Articular chondrocyte of knee joint (primary cell): ENCODE measurements at places on chromosomes 6 and 20. TPM values are rescaled to one million over a fixed set of nuclear protein-coding genes. Genes with fewer than 3 reads are reported as not detected.

CABLES2 gene
- total RNA-seq = 1.6 and 2.2 TPM in 2 replicates

PLCB1 gene
- total RNA-seq = 15.4 and 41.6 TPM in 2 replicates

PRL gene
- 0.11 TPM in 1 of 2 replicates, not detected in the other for total RNA-seq

ZNF341 gene
- 1.4 and 1.7 TPM in 2 replicates for total RNA-seq

FERMT1 gene
- total RNA-seq = 3.9 and 5.1 TPM in 2 replicates

HLA-DOB gene
- total RNA-seq = 0.32 TPM in 1 of 2 replicates, not detected in the other

DCDC2 gene
- not detected in 2 replicates for total RNA-seq

TTBK1 gene
- under 0.01 TPM in 2 replicates for total RNA-seq

SLC32A1 gene
- total RNA-seq = not detected in 2 replicates

HMGN3 gene
- 29.1 and 29.9 TPM in 2 replicates for total RNA-seq

C6orf163 gene
- total RNA-seq = 4.8 and 6.8 TPM in 2 replicates

HRH3 gene
- total RNA-seq = not detected in 2 replicates

TFAP2D gene
- total RNA-seq = not detected in 2 replicates

DEFB132 gene
- not detected in 2 replicates for total RNA-seq

CAGE1 gene
- total RNA-seq = under 0.01 TPM in 2 replicates

IPCEF1 gene
- 0.13 and 0.22 TPM in 2 replicates for total RNA-seq

BNIP5 gene
- not detected in 2 replicates for total RNA-seq

SLC35D3 gene
- not detected in 2 replicates for total RNA-seq

XRN2 gene
- 103 and 124 TPM in 2 replicates for total RNA-seq

GNRH2 gene
- total RNA-seq = 0.22 TPM in 1 of 2 replicates, not detected in the other

ADA gene
- 7.9 and 8.4 TPM in 2 replicates for total RNA-seq

MLN gene
- total RNA-seq = not detected in 2 replicates

BMP7 gene
- not detected in 2 replicates for total RNA-seq

COL10A1 gene
- total RNA-seq = under 0.01 TPM in 2 replicates

AHI1 gene
- total RNA-seq = 47.8 and 49.0 TPM in 2 replicates

HTR1E gene
- total RNA-seq = not detected in 2 replicates

ANKRD66 gene
- total RNA-seq = not detected in 2 replicates

ID1 gene
- total RNA-seq = 154 and 364 TPM in 2 replicates

C6orf132 gene
- total RNA-seq = 3.2 and 3.8 TPM in 2 replicates

GGT7 gene
- 8.2 and 8.4 TPM in 2 replicates for total RNA-seq

PHACTR3 gene
- total RNA-seq = not detected in 2 replicates

SLC44A4 gene
- total RNA-seq = 0.22 TPM in 1 of 2 replicates, not detected in the other

VSTM2L gene
- 1.4 and 1.6 TPM in 2 replicates for total RNA-seq

SCGN gene
- total RNA-seq = not detected in 2 replicates
